ENCODE measurements at places on chromosomes 2 and 18.

DNA sequence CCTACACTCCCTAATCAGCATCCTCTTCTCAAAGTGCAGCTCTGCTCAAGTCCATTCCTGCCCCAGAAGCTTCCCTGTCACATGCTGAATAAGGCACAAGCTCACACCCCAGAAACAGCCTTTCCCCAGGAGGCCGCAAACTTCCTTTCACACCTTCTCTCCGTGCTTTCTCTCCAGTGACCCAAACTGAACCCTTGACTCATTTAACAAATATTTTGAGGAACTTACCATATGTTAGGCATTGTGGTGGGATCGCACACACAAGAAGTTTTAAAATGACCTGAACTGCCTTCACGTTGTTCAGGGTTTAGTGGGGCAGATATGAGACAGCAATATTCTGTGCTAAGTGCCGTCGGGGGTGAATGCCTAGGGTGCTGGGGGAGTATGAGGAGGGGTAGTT lies 161.3 kb downstream of the INSIG2 start:
- no peak for DNase-seq

DNA sequence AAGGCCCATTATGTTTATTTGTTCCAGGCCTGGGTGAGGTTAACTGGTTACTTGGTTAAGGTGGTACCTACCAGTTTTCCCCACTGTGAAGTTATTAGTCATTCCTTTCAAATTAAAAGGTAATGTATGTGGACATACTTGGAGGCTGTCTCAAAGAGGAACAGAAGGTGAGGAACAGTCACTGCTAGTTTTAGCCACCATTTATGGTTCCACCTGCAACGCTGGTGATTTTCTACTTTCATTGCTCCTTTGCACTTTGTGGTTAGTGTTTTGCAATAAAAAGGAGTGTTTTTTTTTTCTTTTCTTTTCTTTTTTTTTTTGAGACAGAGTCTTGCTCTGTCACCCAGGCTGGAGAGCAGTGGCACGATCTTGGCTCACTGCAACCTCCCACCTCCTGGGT lies 6.1 kb upstream of the ST6GAL2 start:
- DNase-seq = no peak

DNA sequence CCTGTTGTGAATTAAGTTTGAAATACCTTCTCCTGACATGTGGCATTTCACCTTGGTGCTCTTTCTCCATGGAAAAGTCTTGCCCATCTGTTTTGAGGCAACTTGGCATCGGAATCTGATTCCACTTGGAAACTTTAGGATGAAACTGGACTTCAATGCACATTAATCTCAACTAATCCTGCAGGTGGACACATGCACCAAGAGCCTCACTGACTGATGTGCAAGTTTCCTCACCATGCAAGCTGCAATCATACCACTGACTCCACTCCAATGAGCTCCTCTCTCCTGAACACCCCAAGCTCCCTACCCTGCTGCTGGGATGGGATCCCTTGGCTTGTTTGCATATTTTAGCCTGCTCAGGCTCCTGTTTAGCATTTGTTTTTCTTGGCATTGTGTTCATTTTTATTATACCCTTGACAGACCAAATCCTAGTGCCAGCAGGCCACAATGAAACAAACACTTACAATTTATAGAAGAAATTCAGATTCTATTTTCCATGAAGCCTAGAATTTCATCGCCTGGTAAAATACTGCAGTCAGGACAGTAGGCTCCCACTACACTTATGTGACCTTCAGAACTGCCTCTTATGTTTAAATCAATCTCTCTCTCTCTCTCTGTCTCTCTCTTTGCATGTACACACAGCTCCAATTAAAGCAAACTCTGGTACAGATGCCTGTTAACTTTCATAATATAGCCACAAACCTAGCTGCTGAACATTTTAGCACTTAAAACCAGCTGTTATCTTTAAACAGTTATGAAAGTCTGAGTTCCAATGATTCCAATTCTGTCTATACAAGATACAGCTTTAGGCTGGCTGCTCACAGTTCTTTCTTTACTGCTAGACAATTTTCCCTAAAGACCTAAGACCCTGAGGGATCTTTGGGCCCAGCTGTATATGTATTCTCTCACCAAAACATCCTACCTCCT lies 141.5 kb downstream of the OSR1 start:
- DNase-seq = no peak

- no peak for DNase-seq
These were observed 5.0 kb upstream of the DGKD start for GRCh38 chr2:233349005-233349998.
